ENCODE measurements at places on chromosomes 5 and 9. TPM values are rescaled to one million over a fixed set of nuclear protein-coding genes. Genes with fewer than 3 reads are reported as not detected.

MYMK gene
- polyA plus RNA-seq, result 58.2 TPM

GRCh38 chr5:56479696-56480077 is 246.6 kb upstream of the ANKRD55 start:
- DNase-seq, result no peak

GRCh38 chr5:96714951-96715451 is 52.8 kb downstream of the CAST start:
- DNase-seq, result peak; percentile 80

ZFP2 gene
- polyA plus RNA-seq, result 2.8 TPM

GRCh38 chr9:35548571-35548970 is 56.5 kb upstream of the TESK1 start:
- DNase-seq, result no peak

DNA sequence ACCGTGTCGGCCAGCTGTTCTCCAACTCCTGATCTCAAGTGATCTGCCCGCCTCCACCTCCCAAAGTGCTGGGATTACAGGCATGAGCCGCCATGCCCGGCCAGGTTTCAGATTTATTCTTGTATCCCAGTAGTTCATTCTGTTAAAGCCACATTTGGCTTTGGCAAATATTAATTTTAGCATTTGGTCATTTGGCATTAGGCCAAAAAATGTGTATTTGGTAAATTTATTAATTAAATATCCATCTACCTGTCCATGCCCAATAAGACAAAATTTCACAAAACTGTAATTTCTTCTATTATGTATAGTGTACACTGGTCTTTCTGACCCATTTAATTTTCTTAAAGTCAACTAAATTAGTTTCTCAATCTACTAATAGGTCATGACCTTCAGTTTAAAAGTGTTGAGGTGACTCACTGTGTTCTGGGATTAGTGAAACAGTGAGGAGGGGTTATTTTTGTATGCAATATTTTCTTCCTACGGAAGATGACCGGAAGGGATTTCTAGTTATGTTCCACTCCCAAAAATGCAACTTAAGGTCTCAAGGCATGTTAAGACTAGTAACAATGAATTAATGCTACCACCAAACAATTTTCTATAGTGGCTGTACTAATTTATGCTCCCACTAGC is 21.0 kb downstream of the OSTF1 start:
- no peak for DNase-seq

GRCh38 chr5:1743061-1743768 is 56.4 kb downstream of the MRPL36 start:
- DNase-seq, result no peak

GRCh38 chr5:128350705-128351104 is 187.3 kb downstream of the FBN2 start:
- DNase-seq, result no peak

DNA sequence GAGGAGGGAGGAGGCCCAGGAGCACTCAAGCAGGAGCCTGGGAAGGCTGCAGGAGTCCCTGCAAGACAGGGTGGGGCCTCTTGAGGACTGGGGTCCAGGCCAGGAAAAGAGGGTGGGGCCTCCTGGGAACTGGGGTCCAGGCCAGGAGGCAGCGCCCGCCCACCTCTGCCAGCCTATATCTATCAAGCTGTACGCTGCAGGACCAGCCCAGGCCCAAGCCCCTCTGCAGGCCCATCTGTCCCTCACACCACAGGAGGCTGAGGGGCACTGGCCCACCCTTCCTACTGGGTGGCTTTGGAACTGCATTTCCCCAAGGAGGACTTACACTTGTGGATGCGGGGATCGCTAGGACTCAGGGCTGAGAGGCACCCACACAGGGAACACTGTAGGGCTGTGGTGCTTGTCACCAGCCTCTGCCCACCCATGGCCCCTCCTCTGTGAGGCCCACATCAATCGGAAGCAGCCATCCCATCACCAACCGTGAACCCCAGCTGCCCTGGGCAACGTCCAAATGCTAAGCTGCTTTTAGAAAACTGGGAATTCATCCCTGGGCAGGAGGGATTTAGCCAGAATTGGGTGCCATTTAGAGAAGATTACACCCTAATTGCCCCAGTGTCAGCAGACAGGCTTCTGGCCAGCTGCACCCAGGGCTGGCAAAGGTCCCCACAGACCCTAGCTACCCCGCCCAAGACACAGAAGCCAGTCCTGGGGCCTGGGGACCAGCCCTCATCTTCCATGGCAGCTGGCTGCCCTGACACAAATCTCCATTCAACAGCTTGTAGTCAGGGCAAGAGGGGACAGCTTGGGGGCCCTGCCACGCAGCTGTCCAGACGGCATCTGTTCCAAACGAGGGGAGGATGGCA is 15.3 kb downstream of the BICD2 start:
- DNase-seq, result no peak

- DNase-seq, result no peak
Observed at GRCh38 chr9:137972355-137972987, 94.9 kb downstream of the CACNA1B start.

DNA sequence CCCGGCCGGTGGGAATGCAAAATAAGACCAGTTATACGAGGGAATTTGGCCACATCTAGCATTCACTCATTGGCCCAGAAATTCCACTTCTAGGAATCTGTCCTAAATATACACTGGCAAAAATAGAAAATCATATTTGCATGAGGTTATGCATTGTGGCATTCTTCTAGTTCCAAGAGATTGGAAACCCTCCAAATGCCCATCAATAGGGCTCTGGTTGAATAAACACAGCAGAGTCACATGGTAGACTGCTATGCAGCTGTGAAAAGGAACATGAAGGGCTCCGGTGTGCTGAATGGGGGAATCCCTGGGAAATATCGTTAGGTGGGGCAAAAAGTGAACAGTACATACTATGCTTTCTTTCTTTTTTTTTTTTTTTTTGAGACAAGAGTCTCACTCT is 36.8 kb downstream of the PTGES start:
- DNase-seq, result no peak

STKLD1 gene
- polyA plus RNA-seq, result 2.2 TPM

LIX1 gene
- polyA plus RNA-seq, result 4.2 TPM

GRIN1 gene
- polyA plus RNA-seq, result not detected

PCDHB14 gene
- polyA plus RNA-seq, result 6.3 TPM

DNA sequence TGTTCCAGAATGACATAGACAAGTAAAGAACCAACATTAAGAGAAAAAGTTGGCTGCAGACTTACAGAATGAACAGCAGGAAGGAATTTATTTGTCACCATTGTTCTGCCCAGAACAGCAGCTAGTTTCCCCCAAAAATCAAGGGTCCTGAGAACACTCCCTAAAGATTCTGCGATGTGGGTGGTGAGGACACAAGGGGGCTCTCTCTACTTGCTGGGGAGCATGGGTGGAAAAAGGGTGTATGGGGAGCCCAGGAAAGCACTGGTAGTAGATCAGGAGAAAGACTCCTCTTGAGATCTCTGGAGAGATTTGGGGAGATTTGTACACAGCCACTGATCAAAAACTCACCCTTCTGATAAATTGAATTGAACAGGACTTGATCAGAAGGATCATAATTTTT is 316.5 kb downstream of the KCTD16 start:
- DNase-seq, result no peak

DNA sequence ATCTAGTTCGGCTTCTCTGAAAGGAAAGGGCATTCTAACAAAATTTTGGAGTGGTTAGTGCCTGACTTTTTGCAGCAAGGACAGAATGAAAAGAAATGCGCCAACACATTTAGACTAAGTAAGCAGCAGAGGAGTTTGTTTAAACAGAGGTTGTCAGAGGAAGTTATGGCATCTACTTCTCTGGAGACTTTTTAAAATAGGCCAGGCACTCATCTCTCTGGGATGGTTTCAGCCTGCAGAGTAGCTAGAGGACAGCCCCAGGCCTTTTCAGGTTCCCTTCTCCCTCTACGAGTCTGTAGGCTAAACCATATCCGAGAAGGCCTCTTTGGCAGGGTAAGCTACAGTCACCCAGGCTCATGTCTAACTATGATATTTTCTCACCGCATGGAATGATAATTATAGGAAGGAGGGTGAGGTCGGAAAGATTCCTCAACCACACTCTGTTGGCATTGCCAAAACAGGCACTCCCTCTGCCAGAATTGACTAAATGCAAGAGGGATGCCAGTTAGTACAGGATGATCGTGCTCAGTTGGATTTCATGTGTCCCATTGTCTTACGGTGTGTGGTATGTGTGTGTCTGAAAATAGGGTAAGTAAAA is 1.4 kb upstream of the CTXN3 start:
- no peak for DNase-seq

ZBTB5 gene
- polyA plus RNA-seq, result 14.8 TPM

PCDHB16 gene
- 2.5 TPM for polyA plus RNA-seq

ANXA2R gene
- 0.89 TPM for polyA plus RNA-seq

DNA sequence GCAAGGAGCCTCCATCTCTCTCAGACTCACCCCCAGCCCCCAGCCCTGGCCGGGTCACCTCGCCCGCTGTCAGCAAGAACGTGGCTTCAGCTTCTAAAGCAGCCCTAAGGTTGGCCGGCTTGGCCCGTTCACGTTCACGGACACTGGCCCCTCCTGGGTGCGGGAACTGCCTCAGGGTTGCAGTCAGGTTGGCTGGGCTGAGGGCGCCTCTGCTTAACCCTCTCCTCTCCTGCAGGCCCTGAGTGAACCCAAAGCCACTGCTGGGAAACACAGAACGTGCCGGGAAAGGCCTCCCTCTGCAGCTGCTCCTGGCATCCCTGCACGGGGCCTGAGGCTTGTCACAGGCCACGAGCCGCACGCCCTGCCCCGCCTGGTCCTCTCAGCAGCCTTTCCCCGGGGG is 40.1 kb upstream of the UBAC1 start:
- no peak for DNase-seq

- peak; percentile 84 for DNase-seq
Observed at GRCh38 chr5:39520232-39520572, 95.4 kb upstream of the DAB2 start.

- no peak for DNase-seq
Observed at GRCh38 chr5:1815881-1816292, 14.7 kb downstream of the NDUFS6 start.

TNFSF8 gene
- 0.53 TPM for polyA plus RNA-seq

SLC27A6 gene
- 1.0 TPM for polyA plus RNA-seq

SLC46A2 gene
- polyA plus RNA-seq, result 0.10 TPM

GRCh38 chr5:22505891-22506290 is 347.3 kb downstream of the CDH12 start:
- no peak for DNase-seq

- no peak for DNase-seq
Observed at GRCh38 chr5:123805300-123805699, 293.3 kb downstream of the CSNK1G3 start.

SPRY4 gene
- polyA plus RNA-seq, result 48.7 TPM

- no peak for DNase-seq
Observed at GRCh38 chr5:765948-766631, 18.4 kb downstream of the ZDHHC11B start.

- DNase-seq, result no peak
Observed at GRCh38 chr5:61689153-61689846, 357.2 kb downstream of the ZSWIM6 start.

GFPT2 gene
- 8.6 TPM for polyA plus RNA-seq

- no peak for DNase-seq
Observed at GRCh38 chr9:122949696-122950095, 8.9 kb downstream of the RABGAP1 start.

LHX3 gene
- polyA plus RNA-seq, result not detected

GRCh38 chr5:138789771-138790242 is 36.6 kb downstream of the CTNNA1 start:
- no peak for DNase-seq

DMRT3 gene
- 0.38 TPM for polyA plus RNA-seq

DNA sequence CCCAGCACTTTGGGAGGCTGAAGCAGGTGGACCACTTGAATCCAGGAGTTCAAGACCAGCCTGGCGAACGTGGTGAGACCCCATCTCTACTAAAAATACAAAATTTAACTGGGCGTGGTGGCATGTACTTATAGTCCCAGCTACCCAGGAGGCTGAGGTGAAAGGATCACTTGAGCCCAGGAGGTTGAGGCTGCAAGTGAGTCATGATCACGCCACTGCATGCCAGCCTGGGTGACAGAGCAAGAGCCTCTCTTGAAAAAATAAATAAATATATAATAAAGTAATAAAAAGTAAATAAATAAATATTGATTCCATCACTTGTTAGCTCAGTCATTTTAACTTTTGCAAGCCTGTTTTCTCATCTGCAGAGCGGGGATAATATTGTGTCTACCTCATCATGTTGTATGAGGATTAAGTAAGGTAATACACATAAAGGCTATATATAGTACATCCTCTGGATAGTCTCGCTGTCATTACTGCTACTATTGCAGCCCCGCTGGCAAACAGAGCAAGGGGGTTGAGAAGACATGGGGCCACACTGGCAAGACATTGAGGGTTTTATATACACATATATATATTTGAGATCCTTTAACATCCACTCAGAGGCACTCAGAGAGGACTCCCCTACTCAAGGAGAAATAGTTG is 210.9 kb downstream of the C9orf152 start:
- no peak for DNase-seq

PCDHA11 gene
- not detected for polyA plus RNA-seq

- no peak for DNase-seq
Observed at GRCh38 chr5:57863661-57864060, 381.1 kb upstream of the ACTBL2 start.

GRCh38 chr5:27241564-27242257 is 203.3 kb upstream of the CDH9 start:
- no peak for DNase-seq

GRCh38 chr9:137611623-137612609 is 6.4 kb downstream of the ARRDC1 start:
- DNase-seq, result no peak

IRX2 gene
- polyA plus RNA-seq, result 0.13 TPM

DMAC1 gene
- polyA plus RNA-seq, result 61.9 TPM

DNA sequence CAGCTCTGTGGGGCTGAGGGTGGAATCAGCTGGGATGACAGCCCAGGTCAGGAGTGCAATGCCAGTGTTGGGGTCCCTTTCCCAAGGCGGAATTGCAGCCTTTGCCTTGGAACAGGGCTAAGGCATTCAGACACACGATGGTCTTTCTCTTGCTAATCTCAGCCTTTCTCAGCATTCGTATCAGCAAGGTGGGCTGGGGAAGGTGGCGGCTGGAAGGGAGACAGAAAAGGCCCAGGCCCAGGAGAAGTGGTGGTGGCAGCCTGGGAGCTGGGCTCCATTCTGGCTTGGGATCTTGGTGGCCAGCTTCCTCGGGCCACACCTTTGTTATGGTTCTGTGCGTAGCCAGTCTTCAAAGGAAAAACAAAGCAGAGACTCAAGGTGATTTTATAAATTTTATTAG is 1.1 kb upstream of the ARHGEF28 start:
- DNase-seq, result no peak

GRCh38 chr5:134245101-134245604 is 19.3 kb upstream of the PPP2CA start:
- no peak for DNase-seq

Data from forelimb muscle (tissue), 1 donor.